ENCODE measurements at places on chromosomes 12 and 14.

DNA sequence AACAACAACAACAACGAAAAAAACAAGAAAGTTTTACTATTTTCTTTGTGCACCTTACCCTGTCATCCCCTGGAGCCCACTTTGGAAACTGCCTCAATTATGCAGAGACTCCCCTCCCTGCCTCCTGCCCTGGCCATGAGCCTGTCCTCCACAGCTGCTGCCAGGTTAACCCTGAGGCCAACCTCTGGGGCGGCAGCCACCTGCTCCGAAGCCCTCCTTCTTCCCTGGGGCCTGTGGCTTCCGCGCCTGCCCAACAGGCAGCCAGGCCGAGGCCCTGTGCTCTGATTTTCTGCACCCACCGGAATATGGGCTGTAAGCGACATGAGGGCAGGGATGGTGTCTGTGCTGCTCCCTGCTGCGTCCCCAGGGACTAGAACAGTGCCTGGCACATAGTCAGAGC is 183.0 kb downstream of the CALM1 start:
- DNase-seq = no peak

- no peak for DNase-seq
Observed at GRCh38 chr12:42908712-42909111, 319.2 kb upstream of the PRICKLE1 start.

GRCh38 chr12:7503686-7504415 is at the start of gene CD163:
CD163 (minus strand) TSS chr12:7503777; CDS start chr12:7503690, 87 bp downstream.
- no peak for DNase-seq

GRCh38 chr14:39433452-39433813 is 1.2 kb upstream of the FBXO33 start:
- DNase-seq = no peak

GRCh38 chr12:111387747-111388323 is 17.9 kb upstream of the SH2B3 start:
- no peak for DNase-seq

DNA sequence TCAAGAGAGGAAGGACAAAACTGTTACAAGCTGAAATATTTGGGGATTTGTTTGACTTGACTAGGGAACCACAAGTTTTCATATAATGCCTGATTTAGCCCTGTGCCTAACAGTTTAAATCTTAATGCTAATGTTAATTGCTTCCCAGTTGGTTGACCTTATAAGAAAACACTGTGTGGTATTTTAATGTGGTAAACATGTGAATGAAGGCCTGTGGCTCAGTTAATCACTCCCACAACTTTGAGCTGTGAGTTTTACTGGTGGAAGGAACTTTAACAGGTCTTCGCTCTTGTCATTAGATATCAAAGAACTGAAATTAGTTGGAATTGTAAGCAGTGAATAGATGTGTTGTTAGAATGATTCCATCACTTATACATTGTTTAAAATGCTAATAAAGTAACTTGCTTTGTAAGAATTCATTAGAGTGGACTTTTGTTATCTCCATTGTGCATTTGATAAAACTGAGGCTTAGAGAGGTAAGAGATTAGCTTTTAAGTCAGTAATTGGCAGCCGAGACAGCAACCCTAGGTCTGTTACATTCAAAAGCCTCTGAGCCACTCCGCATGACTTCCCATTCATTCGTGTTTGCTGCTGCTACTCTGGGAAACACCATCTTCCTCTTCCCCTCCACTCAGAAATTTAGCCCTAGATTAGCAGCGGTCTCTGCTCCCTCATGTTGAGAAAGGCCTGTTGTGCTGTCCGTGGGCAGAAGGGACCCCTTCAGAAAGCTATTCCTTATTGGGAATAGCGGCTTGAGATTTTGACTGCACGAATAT is 1.0 kb upstream of the TBK1 start:
- DNase-seq = no peak

- DNase-seq = no peak
Observed at GRCh38 chr12:89324437-89324836, 27.9 kb downstream of the DUSP6 start.

- DNase-seq = no peak
Observed at GRCh38 chr12:52568111-52568510, 5.5 kb downstream of the KRT74 start.

DNA sequence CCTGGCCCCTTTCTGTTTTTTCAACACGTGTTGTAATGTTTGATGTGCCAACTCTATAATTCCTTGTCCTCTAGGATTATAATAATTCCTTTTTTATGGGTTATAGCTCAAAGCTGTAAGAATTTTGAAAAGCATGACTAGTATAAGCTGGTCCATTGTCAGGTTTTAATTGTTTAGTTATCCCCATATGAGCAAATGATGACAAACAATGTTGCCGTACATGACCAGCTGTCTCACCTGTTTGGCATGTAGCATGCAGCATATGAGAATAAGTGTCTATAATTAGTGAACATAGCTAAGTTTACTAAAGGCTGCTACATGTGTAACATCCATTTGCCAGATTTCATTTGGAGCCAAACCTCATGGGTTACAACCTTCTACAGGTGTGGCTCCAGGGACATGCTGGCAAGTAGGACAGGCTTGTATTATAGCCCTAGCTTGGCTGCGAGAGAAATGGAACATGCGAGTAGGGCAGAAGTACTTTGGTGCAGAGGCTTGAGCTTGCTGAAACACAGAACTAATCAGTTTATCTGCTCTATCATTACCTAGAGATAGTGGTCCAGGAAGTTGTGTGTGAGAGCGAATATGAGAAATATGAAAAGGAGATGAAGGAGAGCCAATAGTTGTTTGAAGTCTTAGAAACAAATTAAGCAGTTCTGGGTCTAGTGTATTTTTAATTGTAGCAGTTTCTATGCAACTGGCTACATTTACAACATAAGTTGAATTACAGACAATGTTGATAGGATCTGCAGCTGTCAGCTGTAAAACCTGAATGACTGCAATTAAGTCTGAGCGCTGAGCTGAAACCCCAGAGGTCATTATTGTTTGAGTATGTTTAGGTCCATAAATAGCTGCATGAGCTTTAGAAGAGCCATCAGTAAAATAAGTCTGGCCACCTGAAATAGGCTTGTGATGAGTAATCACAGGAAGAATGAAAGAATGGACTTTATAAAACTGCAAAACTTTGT is 22.6 kb upstream of the MAPKAPK5 start:
- no peak for DNase-seq

GRCh38 chr12:131093604-131093955 is 139.9 kb downstream of the ADGRD1 start:
- DNase-seq = no peak

GRCh38 chr12:76260390-76260748 is 87.8 kb downstream of the BBS10 start:
- DNase-seq = no peak

Data from CD4-positive, alpha-beta T cell treated with Interleukin-15 for 4 hours (primary cell).